ENCODE measurements at places on chromosomes 5 and 9.
A peak's percentile ranks its signal among the peaks of the same experiment; 100 is the strongest.

DNA sequence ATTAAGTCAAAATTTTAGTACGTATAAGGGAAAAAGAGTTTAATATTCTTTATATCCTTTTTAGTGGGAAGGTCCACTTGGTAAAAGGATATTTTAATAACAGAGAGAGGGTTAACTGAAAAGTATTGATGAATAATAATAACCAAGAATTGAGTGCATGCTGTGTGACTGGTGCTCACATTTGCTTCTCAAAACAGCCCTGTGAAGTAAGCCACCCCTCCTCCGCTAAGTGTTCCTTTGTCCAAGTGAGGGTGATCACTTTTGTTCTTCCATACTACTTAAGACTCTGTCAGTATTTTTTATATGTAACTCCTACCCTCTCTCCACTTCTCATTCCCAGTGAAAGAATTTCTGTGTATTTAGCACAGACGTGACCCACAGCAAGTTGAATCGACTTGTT, 51.5 kb downstream of the SLC44A1 start:
- no peak for DNase-seq

DNA sequence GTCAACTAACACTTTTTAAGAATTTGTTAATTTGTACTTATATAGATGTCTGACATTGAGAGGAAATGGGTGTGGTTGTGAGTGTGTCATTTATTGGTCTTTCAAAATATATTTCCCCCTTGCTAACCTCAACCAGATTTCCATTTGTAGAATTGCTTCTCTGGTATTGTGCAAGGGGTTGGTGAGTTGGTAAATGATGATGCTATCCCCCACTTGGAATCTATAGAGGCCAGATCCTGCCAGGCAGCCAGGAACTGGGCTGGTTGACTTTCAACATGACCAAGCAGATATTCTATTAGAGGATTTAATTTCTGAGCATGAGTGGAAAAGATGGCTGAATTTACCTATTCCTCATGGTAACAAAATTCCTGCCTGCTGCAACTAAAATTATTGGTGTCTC, 306.6 kb upstream of the KIF2A start:
- DNase-seq, result no peak

DNA sequence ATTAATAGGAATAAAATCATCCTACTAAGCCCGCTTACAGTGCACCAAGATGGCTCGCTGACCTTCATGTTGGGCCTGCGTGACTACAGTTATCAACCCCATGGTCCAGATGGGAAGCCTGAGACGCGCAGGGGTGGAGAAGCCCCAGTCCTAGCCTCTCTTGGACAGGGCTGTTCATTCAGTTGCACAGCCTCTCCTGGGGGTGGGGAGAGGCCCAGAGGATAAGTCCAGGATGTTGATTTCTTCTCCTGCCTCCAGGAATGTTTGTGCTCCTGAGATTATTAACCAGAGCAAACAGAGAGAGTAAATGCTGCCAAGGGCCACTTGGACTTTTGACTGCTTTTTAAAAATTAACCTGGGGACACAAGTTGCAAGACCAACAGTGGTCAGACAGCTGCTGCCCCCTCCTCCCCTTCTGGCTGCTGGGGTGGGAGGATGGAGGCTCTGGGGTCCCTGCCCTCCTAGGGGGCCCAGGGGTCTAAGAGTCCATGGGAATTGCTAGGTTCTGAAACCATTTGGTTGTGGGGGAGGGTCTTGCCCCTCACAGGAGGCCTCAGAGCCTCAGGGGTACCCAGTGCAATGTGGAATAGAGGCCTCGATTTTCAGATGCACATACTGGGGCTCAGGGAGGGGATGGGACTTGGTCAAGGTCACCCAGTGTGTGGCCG, 2.8 kb upstream of the AMBP start:
- peak; percentile 89 for DNase-seq

DNA sequence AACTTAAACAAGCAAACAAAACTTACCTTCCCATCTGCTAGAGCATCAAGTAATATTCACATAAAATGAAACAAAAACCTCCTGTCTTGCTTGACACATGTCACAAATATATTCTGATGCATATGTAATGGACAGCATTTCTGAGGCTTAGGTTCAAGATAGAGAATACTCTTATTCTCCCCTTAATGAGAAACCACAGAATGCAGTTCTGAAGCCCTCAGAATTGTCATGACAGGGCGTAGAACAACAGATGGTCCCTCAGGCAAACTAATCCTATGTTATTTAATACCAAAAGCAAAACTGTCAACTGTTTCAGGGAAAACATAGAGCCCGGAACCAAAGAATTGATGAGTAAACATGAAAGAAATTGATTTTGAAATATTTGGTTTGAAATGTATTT, 229.9 kb upstream of the RIOK2 start:
- no peak for DNase-seq

DNA sequence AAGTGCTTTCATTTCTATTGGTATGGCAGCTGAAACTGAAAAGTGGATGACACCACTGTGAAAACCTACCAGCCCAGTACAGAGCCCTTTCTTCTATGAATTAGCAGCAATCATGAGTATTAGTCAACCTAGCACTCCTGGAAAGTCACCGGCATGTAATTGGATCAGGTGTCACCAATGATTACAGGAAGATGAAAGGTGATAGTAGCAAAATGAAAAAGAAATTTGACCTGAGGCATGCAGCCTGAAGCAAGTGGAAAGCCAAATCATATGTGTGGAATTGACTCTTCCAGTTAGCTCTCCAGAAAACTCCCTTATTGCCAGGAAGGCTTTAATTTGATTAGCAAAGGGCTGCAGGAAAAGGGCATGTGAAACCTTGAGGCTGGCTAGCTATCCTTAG, 81.2 kb upstream of the NAA35 start:
- no peak for DNase-seq

DNA sequence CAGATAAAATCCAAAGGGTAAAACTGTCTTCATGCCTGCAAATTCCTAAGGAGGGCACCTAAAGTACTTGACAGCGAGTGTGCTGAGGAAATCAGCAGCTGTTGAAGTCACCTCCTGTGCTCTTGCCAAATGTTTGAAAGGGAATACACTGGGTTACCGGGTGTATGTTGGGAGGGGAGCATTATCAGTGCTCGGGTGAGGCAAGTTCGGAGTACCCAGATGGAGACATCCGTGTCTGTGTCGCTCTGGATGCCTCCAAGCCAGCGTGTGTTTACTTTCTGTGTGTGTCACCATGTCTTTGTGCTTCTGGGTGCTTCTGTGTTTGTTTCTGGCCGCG, 727 bp upstream of the ADRB2 start:
- DNase-seq, result no peak

DNA sequence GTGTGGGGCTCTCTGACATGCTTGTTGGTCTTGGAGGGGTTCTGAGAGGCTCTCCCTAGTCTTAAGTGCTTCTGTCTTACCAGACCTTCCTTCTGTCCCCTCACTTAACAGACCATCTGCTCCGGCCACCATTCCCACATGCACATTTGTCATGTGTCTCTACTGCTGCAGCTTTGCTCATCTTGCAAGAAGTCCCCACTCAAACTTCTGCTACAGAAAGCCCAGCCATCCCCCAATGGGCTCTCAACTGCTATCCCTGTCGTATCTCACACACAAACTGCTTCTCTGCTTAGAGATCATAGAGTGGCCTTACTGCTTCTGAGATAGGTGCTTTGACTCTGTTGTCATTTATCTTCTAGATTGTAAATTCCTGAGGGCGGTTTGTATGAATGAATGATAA, 69.4 kb downstream of the NUP214 start:
- no peak for DNase-seq

All from Caco-2 (cell line).